ENCODE measurements at places on chromosomes 12 and 14.

GRCh38 chr12:53550595-53550994 is 43.3 kb upstream of the NPFF start:
- DNase-seq = no peak

DNA sequence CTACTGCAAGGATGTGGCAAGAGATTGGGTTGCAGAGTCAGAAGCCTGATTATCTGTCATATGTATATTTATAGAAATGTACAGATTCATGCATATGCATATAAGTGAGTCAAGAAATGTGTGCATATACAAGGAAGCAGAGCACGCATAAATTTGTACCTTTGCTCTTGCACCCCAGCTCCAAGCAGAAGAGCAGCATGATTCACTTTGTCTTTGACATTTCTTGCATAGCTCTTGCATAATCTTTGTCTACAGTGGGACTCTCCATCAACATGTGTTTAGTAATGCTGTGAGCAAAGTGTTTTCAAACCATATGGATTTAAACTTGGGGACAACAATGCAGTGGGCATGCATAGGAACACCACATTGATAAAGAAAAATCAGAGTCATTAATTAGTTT is 330.7 kb upstream of the DCN start:
- DNase-seq = no peak

- DNase-seq = no peak
These were observed 1439.1 kb upstream of the FLRT2 start for GRCh38 chr14:84090837-84091236.

- DNase-seq = no peak
These were observed 54.4 kb downstream of the ARL6IP4 start for GRCh38 chr12:123034865-123035264.

DNA sequence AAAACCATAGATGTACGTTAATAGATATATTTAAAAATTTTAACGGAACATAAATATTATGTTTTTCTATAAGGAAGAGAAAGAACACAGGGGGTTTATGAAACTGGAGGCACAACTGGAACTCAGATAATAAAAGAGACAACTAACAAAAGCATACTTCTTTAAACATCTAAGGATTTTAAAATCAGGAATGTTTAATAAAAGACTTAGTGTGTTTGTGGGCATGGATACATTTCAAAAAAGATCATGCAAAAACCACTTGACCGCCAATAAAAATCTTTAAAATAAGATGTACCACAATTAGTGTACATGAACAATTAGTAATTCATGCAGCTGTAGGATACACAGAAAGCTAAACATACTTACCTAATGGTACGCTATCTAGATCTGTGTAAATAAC is 113.0 kb downstream of the KIF21A start:
- no peak for DNase-seq

GRCh38 chr12:119440803-119441360 is 106.4 kb downstream of the CCDC60 start:
- DNase-seq = no peak

DNA sequence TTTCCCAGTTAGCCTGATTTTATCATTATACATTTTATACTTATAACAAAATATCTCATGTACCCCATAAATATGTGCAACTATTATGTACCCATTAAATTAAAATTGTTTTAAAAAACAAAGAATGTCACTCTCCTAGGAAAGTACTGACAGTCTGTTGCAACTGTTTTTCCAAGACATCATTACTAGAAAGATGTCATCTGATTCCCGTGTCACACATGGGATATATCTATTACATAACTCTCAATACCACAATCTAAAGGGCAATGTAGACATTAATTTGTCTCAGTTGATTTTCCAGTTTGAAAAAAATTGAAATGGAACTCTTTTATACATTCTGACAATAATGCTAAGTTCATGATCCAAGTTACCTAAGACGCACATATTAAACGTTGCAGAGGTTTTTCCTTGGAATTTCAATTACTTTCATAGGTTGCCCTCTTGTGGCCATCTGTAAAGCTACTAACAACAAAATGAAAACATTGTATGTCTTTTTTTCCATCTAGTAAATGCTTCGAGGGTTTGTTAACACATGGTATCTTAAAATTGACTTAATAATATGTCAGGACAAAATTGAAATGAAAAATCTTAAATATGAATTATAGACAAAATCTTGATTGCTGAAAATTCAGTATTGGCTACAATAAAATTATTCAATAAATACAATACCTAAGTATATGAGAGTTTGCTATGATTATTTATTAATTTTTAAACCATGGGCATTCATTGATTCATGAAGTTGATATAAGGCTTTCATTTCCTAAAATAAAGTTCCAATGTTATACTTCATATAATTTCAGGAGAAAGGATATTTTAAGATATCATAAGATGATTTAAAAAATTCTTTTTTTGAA is 131.6 kb downstream of the PPFIA2 start:
- DNase-seq = no peak

- no peak for DNase-seq
These were observed 263.0 kb upstream of the SOX5 start for GRCh38 chr12:24212496-24212895.

GRCh38 chr12:116273813-116274550 is 3.5 kb downstream of the MED13L start:
- no peak for DNase-seq

- peak; percentile 8 for DNase-seq
These were observed 186.7 kb downstream of the EFCAB11 start for GRCh38 chr14:89767861-89768268.

DNA sequence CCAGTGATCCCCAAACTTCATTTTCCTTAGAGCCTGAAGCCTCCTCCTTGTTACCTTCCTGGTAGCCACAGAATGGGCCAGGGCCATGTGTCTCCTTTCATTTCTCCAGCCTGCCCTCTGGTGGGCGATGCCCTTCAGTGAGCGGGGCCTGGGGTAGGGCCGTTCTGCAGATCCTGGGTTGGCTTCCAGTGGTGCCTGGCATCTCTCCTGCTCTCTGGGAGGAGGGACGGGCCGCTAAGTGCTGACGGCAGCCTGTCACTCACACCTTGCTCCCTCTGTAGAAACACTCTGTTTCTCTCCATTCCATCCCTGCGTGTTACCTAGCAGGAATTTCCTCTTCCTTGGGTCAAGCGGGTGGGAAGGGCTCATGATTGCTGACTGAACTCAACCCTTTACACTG is 232.1 kb downstream of the CACNA1C start:
- DNase-seq = no peak

DNA sequence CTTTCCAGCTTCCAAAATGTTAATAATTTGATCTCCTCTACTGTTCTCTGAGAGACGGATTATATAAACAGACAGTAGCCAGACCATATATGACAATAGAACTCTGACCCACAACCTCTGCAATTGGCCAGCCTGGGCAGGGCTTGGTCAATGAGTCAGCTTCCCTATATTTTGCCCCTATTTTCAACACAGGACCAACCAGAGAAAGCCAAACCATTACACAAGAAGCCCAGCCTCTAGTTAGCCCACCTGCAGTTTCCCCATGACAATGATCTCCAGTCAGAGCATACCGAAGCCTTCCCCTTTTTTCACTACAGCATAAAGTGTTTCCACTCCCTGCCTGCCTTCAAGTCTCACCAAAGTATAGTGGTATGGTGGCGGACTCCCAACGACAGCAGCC is 7.6 kb upstream of the EXD2 start:
- no peak for DNase-seq

GRCh38 chr12:38930990-38931389 is 25.6 kb upstream of the CPNE8 start:
- DNase-seq = no peak

GRCh38 chr12:26737487-26738030 is 95.4 kb downstream of the ITPR2 start:
- DNase-seq = no peak

DNA sequence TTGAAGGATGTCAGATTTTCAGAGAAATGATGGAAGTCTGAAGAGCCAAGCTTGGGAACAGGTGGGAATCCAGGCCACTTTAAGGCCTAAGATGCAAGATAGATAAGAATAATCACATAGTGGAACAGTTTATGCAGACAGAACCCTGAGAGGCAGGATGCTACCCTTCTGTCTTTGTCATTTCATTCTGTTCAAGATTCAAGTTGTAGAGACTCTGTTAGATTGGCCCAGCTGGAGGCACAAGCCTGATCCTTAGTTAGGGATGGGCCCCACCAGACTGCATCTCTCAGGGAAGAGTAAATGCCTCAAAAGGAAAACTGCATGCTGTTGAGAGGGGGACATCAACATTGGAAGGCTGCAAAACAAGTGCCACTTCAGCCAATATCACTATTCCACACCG is 287.0 kb downstream of the PCNX1 start:
- DNase-seq = no peak

DNA sequence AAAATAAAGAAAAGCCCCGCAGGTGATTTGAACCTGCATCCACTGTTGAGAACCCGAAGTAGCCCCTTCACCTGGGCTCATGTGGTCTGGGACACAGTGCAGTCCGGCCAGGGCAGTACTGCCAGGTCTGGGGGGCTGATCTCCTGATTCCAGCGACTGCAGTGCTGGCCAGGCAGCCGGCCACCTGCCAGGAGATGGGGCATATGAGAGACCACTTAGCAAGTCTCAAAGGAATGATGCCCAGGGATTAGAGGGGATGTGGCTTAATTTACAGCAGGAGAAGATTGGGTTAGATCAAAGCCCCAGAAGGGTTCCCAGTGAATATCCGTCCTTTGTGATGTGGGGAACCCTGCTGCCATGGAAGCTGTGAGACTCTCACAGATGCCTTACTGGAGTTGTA is 113.3 kb downstream of the PRMT8 start:
- no peak for DNase-seq

DNA sequence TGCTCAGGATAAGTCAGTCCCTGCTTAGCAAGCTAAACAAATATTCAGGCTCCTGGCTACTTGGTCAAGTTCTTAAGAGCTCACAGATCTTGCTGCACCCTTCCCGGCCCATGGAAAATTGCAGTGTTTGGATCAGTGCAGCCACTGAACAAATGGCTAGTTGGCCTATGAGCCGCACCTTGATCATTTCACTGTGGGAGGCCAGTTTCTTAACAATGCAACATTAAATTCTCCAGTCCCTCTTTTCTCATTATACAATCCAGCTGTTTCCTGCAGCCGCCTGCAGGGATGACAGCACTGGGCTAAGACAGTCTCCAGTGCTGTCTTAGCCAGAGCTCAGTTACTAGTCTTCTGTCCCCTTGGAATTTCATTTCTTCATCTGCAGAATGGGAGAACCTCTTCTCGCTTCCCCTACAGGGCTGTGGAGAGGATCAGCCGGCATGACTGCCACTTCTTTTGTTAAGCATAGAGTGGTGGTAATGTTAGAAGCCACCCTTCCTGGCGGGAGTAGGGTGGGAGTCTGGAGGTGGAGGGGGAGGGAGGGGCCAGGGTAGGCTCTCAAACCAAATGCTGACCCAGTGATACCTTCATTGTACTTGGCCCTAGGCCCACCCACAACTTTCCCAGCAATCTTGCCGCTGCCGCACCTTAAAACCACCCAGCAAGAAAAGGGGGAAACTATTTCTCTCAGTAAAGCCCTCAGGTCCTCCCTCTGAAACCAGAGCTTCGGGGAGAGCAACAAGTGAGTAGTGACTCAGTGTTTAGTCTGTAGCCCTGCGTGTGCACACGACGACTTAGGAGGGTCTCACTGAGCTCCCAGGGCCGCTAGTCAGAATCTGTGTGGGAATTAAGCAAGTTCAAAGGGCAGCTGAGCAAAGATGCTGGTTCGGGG is 145.7 kb downstream of the NUAK1 start:
- DNase-seq = no peak

DNA sequence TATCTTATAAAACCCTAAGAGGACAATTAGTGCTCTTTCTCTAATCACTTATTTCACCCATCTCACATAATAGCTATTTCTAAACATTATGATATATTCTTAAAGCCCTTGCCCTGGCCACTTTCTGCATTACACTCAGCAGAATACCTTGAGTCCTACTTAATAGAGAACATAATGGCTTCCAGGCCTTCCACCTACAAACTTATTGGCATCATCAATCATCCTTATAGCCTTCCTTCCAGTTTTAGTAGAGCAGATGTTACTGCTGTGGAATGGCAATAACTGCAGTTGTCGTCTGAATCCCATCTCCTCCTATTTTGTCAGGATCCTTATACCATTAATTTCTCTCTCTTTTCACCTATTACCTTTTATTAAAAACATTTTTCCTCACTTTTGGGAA is 1127.4 kb downstream of the LRFN5 start:
- no peak for DNase-seq

DNA sequence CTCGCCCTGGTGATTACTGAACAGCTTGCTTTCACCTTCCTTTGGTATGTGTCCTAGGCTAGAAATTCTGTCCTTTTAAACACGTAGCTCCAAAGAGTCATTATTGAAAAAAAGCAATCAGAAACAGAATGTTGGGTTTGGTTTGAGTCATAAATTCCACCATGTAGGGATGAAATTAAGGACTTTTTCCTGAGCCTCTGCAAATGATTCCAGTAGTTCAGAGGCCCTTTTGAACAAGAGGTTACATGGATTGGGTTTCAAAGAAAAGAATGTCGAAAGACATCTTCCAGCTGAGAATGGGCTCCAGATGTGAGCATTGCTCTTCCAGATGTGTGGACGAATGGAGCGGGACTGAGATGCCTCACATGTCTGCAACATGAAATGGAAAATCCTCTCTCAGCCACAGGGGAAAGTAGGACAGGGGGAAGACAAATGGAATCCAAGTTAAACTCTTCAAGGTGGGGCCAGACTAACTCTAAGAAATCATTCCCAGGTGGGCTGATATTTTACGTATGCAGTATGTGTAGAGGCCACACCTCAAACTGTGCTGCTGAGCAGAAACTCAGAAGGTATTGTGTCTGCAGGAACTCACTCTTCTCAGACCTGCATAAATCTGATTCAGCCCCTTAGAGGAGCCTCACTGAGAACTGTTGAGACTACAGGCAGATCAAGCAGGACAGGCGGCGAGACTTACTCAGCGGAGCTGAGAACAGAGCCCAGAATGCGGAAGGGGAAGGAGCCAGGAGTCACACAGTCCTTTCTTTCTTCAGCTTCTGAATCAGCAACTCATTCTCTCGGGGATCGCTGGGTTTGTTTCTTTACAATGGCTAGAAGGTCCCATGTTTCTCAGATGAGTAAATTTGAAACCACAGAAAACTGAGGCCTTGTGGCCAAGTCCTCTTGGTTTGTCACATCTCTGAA is 23.3 kb upstream of the EMP1 start:
- no peak for DNase-seq

DNA sequence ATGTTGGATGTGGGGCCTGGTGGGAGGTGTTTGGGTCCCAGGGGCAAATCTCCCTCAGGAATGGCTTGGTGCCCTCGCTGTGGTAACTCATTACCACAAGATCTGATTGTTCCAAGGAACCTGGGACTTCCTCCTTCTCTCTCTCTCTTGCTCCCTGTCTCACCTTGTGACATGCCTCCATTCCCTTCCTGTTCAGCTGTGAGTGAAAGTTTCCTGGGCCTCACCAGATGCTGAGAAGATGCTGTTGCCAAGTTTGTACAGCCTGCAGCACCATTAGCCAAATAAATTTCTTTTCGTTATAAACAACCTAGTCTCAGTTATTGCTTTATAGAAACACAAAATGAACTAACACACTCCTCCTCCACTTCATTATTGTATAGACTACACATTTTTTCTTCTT is 759.8 kb upstream of the MDGA2 start:
- no peak for DNase-seq
